ENCODE measurements at places on chromosomes 12 and 14.

DNA sequence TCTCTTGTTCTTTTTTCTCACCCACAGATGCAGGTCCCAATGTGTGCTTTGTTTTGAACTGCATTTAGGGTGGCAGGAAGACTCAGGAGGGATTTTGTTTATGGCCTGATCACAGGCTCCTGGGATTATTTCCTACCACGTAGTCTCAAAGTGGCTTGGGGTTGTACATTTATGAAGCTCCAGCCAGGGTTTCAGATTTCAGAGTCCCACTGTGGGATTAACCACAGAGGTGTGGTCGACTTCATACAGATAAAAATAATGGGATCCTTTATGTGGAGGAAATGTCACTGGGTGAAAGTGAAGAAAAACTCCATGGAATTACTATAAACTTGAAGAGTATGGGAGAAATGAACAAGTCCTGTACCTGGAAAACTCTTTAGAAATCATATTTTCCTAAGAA lies 14.2 kb upstream of the PPP1R1A start:
- no peak for DNase-seq

DNA sequence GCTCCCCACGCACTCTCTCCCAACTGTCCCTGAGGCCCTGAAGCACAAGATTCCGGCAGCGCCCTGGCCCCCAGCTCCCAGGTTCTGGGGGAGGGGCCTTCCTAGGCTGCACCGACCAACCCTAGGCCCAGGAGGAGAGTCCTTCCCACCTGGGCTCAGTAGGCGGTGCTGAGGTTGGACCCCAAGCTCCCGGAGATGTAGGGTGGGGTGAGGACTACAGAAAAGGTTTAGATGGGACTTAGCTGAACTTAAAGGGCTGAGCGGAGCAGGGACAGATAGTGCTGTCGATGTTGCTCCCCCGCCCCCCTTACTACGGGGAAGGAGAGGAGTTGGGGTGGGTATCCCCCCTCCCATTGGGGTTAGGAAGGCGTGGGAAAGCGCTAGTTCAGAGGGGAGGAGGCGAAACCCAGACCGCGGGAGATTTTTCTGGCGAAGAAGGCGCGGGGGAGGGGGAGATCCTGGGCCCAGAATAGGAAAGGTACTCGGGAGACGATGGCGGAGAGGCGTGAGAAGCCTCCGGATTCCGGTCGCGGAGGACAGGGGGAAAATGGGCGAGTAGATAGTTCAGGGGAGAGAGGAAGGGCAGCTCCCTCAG lies 4.2 kb upstream of the BAZ2A start:
- DNase-seq, result no peak

DNA sequence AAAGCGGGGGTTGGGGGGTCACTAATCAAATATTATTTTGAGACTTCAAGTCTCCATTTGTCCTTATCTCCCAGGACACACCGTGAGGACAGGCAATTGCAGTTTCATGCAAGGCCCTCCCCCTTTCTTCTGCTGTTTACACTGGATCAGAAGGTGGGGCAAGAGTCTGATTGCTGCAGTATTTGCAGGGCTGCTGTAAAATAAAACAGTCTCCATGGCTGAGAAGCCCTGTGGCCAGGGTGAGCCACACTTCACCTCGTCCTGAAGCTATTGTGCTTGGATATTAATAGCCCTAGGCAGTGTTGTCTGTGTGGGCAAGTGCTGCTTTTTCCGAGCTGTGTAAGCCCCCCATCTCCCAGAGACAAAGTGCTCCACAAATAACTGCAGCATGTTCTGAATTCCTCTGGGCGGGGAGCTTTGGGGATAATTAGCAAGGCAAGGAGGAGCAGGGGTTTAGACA lies 187.4 kb upstream of the NTF3 start:
- no peak for DNase-seq

DNA sequence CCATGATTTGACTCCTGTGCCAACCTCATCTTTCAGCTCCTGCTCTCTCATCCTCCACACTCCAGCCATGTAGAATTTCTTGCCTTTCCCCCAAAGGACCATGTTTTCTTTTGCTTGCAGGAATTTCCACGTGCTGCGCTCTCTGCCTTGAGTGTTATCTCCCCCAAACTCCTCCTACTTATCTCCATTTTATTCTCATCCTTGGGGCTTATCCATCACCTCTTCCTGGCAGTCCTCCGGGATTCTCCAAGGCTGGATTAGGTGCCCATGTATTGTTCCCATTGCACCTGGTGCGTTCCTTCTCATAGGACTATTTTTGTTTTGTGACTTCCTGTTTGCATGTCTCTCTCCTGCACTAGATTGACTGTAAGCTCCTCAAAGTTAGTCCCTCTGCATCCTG lies 7.0 kb upstream of the MAX start:
- no peak for DNase-seq

DNA sequence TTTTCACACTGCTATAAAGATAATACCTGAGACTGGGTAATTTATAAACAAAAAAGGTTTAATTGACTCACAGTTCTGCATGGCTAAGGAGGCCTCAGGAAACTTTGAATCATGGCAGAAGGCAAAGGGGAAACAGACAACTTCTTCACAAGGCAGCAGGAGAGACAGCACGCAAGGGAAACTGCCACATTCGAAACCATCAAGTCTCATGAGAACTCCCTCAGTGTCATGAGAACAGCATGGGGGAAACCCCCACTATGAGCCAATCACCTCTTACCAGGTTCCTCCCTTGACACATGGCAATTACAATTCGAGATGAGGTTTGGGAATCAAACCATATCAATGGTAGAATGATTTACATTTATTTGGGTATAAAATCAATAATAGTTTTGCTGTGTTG lies 558.5 kb downstream of the TMTC2 start:
- no peak for DNase-seq

GRCh38 chr14:89095036-89095435 lies 270.6 kb downstream of the TTC8 start:
- no peak for DNase-seq

- DNase-seq, result no peak
Observed at GRCh38 chr12:13670285-13670866, 311.0 kb downstream of the GRIN2B start.

DNA sequence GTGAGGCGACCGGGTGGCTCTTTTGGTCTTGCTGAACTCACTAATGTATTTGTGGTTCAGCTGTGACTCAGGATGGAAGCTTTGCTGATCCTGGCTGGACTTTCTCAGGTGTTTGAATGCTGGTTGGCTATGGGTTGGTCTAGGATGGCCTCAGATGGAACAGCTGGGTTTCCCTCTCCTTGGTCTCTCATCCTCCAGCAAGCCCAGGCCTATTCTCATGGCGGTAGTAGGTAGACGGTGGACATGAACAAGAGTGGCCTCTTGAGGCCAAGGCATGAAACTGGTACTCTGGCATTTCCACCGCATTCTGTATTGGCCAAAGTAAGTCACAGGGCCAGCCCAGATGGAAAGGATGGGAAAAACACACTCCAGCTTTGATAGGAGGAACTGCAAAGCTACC lies 11.8 kb upstream of the POLR3B start:
- no peak for DNase-seq

- no peak for DNase-seq
Observed at GRCh38 chr12:132216354-132216987, 72.2 kb downstream of the NOC4L start.
